ENCODE measurements at places on chromosomes 6 and 20.
A peak's percentile ranks its signal among the peaks of the same experiment; 100 is the strongest.

GRCh38 chr6:163427498-163428254 is 13.2 kb downstream of the QKI start:
- DNase-seq: no peak

DNA sequence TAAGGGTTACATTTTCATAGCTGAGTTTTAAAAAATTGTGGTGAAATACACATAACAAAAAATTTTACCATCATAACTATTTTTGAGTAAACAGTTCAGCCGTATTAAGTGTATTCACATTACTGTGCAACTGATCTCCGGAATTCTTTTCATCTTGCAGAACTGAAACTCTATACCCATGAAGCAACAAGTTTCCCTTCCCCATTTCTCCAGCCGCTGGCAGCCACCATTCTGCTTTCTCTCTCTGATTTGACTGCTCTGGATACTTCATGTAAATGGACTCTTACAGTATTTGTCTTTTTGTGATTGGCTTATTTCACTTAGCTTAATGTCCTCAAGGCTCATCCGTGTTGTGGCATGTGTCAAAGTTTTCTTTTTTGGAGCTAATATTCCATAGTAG is 341.6 kb downstream of the QKI start:
- no peak for DNase-seq

GRCh38 chr20:41382791-41383305 is 16.2 kb upstream of the EMILIN3 start:
- no peak for DNase-seq

DNA sequence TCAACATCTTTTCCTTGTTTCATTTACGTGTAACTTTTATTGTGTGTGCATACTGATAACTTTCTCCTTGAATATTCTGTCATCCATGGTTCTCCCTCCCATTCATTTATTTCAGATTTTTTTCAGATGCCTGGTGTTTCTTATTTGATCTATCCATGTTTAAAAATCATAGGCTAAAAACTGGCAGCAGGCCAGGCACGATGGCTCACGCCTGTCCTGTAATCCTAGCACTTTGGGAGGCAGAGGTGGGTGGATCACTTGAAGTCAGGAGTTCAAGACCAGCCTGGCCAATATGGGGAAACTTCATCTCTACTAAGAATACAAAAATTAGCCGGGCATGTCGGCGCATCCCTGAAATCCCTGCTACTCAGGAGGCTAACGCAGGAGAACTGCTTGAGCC is 31.1 kb downstream of the ABT1 start:
- DNase-seq: no peak

DNA sequence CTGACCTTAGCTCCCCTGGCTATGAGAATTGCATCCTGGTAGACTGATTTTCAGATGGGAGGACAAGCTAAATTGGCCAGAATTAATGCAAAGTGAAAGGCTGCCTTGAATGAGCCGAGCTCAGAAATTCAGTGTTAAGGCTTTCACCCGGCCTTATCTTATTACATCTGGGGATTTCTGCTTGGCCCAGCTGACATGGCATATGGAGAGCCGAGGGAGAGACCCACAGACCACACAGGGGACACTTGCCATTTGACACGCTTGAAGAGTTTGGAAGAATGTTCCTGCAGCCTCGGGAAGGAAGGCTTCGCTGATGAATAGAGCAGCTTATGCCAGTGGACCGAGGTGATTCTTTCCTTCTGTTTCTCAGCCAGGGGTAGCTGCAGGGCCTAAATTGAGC is 9.0 kb downstream of the MOCS3 start:
- no peak for DNase-seq

GRCh38 chr6:25991785-25992412 is 29.3 kb downstream of the TRIM38 start:
- peak; percentile 39 for DNase-seq

GRCh38 chr20:3515379-3516170 is 44.8 kb downstream of the ATRN start:
- no peak for DNase-seq
